Right ventricle myocardium inferior (tissue), 1 donor: ENCODE measurements at places on chromosomes 2 and 18. TPM values are rescaled to one million over a fixed set of nuclear protein-coding genes. Genes with fewer than 3 reads are reported as not detected.

DNA sequence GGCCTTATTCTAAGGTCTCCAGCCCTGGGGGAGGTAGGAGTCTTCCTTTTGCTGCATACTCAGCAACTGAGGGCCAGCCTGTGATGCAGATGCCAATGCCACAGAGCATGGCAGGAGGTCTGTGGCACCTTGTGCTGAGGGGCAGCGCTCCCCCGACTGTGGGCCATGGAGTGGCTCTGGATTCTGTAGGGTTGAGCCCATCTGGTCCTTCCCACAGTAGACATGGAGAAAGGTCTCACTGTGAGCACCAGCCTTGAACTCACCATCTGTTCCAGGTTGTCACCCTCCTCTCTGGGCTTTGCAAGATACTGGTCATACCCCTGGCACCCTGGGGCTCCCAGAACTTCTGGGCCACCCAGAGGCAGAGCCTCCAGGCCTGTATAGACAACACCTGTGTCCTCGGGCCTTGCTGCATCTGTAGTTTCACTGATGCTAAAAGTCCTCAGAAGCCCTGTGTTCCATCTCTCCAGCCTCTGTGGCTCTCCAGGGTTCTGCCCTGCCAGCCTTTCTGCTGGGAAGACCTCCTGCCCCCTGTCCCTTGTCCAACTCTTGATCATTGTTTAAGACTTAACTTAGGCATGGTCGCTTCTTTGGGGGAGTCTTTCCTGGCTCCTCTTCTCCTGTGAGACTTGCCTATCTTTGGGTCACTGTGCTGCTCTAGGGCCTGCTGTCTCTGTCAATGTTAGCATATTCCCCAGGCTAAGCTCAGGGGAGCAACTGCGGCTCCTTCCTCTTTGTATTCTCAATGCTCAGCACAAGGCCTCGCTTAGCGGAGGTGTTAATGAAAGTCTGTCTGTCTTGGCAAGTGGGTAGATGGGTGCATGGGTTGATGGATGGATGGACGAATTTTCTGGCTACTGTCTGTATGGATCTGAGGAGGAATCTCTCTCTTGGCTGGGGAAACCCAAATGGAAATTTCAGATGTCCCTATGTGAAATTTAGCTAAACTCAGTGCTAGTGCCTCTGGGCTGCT lies 160.9 kb downstream of the DYSF start:
- no peak for DNase-seq

CNDP1 gene
- not detected for total RNA-seq

DNA sequence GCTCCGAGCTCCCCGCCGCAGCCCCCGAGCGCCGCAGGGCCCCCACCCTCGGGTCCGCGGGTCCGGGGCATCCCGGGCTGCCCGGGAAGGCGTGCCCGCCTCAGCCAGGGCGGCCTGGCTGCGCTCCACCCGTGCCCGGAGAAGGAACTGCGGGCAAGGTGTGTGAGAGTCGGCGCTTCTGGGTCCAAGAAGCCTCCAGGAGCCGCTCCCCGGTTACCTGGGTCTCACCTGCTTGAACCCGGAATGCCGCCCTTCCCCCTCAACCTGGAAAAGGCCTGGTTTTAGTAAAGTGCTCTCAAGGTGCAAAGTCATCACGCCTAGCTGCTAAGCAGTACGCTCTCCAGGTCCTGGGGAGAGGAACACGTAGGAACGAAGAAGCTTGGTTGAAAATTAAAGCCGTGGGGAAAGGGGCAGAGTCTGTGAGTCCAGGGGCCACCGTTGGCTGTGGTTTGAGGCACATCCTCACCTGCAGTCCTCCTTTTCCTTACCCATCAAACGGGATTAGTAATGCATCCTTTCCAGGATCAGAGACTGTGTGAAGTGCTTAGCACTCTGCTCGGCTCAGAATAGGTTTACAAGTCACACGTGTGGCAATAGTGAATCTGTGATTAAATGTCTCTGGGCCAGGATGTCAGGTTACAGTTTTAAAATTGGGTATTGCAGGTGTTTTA lies 1.2 kb downstream of the ASAP2 start:
- no peak for DNase-seq

DNA sequence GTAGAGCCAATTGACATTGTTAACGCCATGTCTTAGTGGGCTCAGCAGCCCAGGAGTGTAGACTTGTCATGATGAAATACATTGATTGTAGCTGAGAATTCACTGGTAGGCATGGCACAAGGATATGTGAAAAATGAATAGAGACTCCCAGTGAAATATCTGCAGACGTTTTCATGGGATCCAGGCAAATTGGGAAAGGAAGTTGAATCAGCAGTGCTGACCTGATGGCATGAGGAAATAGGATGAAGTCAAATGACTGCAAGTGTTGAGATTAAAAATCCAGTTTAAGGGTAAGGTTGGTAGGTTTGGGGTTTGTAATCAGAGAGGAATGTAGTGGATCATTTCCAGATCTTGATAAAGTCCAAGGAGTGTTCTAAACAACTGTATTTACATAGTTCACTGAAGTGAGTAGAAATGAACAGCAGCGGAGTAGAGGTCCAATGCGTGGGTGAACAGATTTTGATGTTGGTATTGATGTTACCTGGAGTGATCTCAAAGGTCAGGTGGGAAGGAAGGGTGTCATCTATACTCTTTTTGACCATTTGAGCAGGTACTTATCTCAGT lies 24.6 kb downstream of the INSIG2 start:
- no peak for DNase-seq

DNA sequence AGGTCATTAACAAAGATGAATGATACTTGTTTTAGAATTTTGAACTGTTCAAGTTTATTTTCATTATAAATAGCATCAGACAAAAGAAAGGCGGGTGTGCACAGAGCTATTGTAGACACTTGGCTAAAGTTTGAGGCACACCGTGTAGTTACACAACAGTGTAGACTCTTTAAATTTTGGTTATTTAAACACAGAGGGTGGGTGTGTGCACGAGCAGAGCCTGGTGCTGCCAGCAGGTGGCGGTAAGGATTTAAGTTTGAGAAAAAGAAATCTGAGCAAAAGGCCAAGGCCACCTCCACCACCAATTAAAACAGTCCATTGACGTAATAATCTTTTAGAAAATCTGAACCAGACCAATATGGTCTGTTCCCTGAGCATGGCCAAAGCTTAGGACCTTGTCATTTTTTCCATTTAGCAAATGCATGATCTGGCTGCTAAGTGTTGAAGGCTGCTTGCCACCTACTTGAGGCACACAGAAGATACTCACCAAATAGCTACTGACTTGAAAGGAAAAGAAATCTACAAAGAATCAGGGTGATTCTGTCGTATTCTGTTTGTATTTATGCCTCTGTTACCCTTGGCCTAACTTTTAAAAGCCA lies 14.3 kb downstream of the COPS7B start:
- DNase-seq = peak; percentile 69

- no peak for DNase-seq
Observed at GRCh38 chr18:2935438-2936192, 77.3 kb downstream of the LPIN2 start.

DNA sequence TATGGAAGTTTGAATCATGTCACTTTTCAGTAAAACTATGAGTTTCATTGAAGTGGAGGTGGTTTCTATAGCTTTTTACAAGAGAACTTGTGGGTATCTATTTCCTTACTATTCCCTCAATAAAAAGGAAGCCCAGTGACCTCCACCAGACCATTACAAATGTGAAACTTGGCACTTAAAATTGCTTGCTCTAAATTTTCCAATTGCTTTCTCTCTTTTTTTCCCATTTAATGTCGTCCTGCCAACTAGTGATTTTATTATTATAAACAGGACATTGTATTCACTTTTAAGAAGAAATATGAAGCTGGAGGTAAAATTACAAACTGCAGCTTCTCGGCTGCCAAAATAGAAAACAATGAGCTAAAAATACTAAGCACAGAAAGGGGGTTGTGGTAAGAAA lies 208.2 kb upstream of the ALPP start:
- no peak for DNase-seq

- no peak for DNase-seq
Observed at GRCh38 chr18:43774497-43774896, 497.2 kb upstream of the SYT4 start.

DNA sequence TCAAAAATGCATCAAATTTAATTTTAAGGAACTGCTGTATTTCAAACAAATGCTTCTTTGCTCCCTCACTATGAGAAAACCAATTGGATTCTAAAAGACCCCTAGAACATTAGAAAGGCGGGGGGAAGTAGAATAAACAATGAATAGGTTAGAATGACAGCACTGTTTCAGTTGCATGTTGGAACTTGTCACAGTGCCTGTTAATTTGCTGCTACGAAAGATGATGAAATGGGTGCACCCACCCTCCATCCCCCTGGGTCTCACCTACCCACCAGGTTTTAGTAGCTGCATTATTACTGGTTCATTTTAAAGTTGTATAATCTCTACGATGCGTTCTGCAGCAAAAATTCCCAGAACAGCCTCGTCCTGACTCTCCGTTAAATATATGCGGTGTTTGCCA lies 193.0 kb upstream of the COPS8 start:
- DNase-seq = no peak

GRCh38 chr2:135337071-135337470 lies 193.9 kb downstream of the ZRANB3 start:
- DNase-seq = no peak

GRCh38 chr18:2902327-2902726 lies 55.5 kb downstream of the EMILIN2 start:
- DNase-seq = no peak

TUBB8B gene
- total RNA-seq = not detected

DNA sequence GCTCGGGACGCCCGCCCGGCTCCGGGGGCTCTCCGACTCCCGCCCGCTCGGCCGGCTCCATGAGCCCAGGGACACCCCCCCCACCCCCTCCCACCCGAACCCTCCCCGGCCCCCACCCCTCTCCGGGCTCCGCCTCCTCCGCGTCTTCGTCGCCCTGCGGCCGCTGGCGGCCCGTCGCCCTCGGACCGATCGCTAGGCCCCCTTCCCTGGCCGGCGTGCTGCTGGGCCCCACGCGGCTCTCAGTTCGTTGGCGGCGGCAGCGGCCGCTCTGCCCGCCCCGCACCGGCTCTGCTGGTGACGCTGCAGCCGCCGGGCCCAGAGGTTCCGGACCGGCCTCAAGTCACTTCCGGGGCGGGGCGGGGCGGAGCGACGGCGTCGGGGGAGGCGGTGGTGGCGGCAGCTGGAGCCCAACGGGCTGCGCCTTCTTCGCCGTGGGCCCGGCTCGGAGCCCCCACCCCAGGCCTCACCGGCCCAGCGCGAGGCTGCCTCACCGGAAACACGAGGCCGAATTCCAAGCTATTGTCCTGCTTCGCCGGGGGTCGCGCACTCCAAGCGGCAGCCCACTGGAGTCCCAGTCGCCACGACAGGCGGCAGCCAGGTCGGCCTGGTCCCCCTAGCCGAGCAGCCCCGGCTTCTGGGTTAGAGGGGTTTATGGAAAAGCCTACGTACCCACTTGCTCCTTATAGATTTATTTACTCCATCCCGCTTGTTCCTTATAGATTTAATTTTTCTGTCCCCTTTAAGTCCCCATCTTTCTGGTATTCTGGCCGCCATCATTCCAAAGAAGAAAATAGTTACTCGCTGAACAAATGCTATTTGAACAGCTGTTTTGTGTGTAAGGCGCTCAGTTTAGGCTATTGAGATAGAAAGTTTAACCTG lies at the start of gene PSME4:
Gene PSME4 (minus strand): TSS at position 270 of the 879 bp plus-strand sequence. CDS start 209 bp downstream, at position 61.
- DNase-seq = peak; percentile 98

GRCh38 chr2:120550893-120551446 lies 184.7 kb upstream of the GLI2 start:
- no peak for DNase-seq

AGAP1 gene
- total RNA-seq = 23.5 TPM

- DNase-seq = peak; percentile 88
Observed at GRCh38 chr18:76801567-76802505, 20.5 kb upstream of the ZNF236 start.

MAL gene
- total RNA-seq = 8.7 TPM

DNA sequence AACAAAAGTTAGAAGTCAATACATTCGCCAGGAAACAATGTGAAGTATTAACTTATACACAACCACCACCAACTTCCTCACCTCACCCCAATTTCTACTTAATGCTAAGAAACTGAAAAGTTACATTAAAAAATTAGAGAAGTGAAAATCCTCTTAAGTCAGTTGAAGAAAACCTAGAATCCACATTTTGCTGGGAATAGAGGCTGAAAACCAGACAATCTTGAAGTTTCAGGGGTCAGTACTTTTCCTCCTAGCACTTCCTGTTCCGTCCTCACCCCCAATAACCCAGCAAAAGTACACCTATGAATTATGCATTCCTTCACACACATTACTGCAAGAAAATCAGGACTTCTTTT lies 6.3 kb downstream of the YES1 start:
- DNase-seq = no peak

DNA sequence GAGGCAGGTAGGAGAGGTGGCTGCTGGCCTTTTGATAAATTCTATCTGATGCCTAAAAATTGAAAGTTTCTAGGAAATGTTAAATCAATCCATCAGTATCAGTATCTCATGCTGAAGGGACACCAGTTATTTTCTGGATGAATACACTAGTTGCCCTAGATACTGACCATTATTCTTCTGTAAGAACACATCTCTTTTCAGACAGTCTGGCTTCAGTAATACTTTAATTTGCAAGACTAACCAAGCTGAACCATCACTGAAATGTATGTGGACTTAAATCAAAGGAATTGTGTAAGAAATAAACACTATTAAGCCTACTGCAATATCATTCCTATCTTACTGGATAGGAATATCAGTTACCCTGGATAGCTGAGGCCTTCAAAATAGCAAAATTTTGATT lies 1546.3 kb downstream of the LRP1B start:
- DNase-seq = no peak

PLB1 gene
- 3.0 TPM for total RNA-seq

DNA sequence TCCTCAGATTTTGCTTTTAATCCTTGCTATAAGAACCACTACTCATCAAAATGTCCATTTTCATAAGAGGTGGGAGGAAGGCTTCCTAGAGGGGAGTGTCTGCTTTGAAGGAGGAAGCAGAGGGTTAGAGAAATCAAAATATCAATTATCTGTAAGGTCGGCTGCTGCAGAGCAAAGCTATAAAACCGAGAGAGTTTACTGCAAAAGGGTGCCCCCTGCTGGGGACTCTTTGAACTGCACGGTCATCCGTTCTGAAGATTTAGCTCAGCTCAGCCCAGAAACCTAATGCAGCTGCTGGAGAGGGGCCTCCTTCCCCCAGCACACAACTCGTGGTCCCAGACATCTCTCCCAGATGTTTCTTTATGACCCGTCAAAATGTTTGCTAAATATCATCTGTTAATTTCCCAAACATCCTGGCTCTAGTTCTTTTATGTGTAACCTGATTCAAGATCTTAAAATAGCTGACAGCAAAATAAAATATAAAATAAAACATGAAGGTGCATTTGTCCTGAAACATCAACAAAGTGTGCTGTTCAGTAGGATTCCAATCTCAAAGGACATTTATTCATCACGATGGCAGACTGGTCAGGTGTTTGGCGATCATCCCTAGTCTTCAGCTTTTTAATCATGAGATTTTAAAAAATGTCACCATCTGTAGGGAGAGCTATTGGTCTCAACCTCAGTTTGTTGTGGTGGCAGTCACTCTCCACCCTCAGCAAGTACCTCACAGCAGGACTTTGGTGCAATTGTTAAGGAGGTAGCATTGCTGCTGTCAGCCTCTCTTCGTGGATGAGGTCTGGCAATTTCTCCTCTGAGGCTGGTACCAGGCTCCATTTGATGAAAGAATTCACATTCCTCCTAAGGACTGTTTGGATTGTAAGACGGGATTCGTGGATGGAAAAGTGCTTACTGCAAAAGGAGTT lies 185.9 kb downstream of the MTX2 start:
- DNase-seq = peak; percentile 69
